Inflammatory macrophage treated with lipopolysaccharide for 1 hour (primary cell): ENCODE measurements at places on chromosomes 7 and 10.
A peak's percentile ranks its signal among the peaks of the same experiment; 100 is the strongest.

DNA sequence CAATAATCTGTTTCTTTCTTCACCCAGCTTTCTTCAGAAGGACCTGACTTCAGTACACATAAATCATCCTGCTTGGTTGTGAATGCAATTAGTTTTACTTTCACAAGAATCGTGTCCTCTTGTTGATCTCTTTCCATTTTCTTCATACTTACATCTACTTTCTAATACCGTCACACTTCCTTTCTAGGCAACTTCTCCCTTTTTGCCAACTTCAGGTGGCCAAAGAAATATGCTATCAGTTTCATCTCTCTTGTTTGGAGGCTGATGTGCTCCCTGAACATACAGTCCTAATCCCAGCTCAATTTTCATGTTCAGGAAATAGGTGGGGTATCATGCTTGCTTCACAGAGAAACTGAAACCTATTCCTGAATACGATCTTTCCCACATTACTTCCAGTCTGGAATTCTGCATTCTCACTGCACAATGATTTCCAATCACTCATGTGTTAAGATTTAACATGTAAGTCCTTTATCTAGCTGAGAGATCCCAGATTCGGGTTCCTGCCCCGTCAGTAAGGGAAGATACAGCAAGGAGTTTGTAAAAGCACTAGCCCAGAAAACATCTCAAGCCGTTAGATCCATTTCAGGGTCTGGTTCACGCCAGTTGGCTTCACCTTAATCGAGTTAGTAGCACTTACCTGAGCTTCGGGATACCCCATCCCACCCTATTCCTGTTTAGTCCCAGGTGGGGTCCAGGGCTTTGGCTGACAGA, 994 bp downstream of the SLC25A28 start:
- peak; percentile 57 for DNase-seq

- no peak for DNase-seq
Measured at GRCh38 chr7:70624500-70625103, 507.3 kb upstream of the GALNT17 start.

DNA sequence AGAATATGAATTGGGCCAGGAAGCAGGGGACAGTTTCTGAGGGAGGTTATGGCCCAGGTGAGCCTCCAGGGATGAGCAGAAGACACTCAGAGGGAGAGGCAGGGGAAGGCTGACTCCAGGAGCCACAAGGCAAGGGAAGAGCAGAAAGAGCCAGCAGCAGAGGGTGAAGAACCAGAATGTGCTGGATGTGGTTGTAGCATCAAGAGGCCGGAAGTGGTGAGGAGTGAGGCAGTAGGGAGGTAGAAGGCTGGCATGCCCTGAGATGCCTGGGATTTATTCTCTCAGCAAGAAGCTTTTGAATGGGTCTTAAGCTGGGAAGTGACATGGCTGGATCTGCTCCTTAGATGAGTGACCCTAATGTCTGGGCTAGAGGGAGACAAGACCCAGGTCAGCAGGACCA, 311.7 kb downstream of the DOCK4 start:
- no peak for DNase-seq

- no peak for DNase-seq
Measured at GRCh38 chr7:16455591-16455990, 9.9 kb downstream of the SOSTDC1 start.

DNA sequence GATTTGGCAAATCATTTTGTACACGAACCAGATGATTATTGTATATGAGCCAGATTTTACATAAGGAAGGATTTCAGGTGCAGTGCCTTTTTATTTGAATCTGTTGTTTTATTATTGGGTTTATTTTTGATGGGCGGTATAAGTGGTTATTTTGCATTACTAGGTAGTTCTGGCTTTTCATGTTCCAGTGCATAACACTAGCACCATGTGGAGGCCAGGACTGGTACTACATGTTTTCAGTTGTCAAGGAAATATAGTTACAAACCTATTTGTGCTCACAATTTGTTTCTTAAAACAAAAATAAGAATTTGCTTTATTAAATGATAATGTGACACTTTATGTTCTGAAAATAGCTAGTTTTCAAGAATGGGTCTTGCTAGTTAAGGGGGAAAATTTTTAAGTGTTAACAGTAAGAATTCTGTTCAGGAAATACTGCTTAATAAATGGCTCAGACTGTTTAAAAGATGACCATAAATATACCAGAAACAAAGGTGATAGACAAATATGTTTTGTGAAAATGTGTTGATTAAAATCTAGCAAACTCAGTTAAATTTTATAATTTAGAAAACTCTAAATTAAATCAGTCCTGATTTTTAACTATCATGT, 7.1 kb upstream of the SEMA3E start:
- no peak for DNase-seq

GRCh38 chr10:104026762-104027161, 58.9 kb downstream of the COL17A1 start:
- no peak for DNase-seq

- no peak for DNase-seq
Measured at GRCh38 chr7:111588065-111588433, 25.8 kb upstream of the IMMP2L start.

- no peak for DNase-seq
Measured at GRCh38 chr7:110881721-110882120, 209.2 kb upstream of the LRRN3 start.

DNA sequence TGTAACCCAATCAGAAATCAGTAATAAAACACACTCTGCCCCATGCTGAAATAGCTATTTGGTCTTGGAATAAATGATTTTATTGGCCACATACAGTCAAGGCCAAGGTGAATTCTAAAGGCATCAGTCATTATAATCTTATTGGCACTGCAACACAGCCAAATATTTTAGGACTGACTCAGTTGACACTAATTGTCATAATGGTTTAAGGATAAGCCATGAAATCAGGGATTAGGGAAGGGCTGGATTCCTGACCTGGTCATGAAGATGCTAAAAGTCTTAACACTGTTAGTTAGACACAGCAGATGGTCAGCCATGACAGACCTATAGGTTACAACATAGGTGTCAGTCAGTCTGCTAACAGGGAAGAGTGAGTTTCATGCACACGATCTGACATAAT, 330.3 kb upstream of the NPSR1 start:
- DNase-seq = no peak

- no peak for DNase-seq
Measured at GRCh38 chr7:126637538-126637937, 615.2 kb downstream of the GRM8 start.

- DNase-seq = no peak
Measured at GRCh38 chr10:124123156-124123555, 29.8 kb upstream of the CHST15 start.
